ENCODE measurements at places on chromosomes 7 and 10.

DNA sequence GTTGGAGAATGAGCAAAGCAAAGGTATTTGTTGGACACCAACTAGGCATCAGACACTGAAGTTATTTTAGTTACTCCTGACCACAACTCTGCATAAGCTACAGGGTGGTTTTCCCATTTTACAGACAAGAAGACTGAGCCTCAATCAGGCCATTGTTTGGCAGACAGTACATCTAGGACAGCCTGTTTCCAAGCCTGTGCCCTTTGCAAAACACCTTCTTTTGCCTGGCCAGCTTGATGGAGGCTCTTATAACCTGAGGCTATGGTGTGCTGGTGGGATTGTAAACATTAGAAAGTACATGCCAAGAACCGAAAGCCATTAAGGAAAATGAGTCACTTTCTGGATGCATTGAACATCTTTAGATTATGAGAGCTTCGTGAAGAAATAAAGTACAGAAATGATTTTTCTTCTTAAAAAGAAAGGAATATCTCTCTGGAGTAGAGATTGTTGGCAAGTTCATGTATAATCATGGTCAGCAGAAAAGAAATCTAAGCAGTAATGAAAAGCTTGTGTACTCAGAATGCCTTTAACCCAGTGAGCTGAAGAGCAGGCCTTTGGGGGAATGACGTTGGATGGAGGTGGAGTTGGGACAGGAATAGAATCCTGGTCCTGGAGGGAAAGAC is 140.6 kb downstream of the KIAA1217 start:
- DNase-seq: no peak

DNA sequence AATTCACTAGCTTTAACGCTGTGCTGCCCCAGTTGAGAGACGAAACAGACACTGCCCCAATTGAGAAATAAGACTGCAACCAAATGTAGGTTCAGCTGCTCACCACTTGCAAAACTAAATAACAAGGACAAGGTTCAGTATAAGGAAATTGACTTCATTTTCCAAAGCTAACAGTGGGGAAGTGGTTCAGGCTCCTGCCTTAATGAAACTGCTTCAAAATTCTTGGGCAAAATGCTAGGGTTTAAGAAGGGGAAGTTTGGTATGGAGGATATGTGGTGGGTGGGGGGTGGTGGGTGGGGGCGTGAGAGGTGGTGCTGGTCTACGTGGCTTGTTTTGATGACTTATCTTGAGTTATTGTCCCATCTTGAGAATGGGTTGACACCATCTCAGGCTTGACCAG is 21.8 kb downstream of the MRPL32 start:
- DNase-seq: no peak

- no peak for DNase-seq
Observed at GRCh38 chr10:71213761-71214440, 1.5 kb downstream of the UNC5B start.

GRCh38 chr7:16412274-16413254 is 8.8 kb downstream of the CRPPA start:
- no peak for DNase-seq

DNA sequence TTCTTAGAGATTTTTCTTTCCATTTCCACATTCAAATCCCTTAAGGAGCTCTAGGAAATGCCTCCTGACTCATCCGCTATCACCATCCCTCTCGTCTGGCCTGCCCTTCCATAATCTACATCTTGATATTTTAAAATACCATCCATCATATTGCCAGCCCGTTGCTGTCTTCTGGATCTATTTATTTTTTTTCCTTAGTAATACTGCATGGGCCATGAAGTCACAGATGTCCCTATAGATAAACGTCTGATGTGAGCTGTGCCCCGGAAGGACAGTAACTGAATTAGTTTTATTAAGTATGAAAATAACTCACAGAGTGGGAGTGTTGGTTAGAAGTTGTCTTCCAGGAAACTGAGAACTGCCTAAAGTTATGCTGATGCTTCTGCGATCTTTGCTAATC is 76.2 kb downstream of the KLF6 start:
- no peak for DNase-seq

GRCh38 chr7:43481902-43482678 is 100.8 kb upstream of the STK17A start:
- DNase-seq: no peak

- no peak for DNase-seq
Observed at GRCh38 chr10:104711302-104711721, 70.2 kb downstream of the SORCS3 start.

Measured in GM10248 (cell line).